ENCODE measurements at places on chromosomes 7 and 10.
A peak's percentile ranks its signal among the peaks of the same experiment; 100 is the strongest.

DNA sequence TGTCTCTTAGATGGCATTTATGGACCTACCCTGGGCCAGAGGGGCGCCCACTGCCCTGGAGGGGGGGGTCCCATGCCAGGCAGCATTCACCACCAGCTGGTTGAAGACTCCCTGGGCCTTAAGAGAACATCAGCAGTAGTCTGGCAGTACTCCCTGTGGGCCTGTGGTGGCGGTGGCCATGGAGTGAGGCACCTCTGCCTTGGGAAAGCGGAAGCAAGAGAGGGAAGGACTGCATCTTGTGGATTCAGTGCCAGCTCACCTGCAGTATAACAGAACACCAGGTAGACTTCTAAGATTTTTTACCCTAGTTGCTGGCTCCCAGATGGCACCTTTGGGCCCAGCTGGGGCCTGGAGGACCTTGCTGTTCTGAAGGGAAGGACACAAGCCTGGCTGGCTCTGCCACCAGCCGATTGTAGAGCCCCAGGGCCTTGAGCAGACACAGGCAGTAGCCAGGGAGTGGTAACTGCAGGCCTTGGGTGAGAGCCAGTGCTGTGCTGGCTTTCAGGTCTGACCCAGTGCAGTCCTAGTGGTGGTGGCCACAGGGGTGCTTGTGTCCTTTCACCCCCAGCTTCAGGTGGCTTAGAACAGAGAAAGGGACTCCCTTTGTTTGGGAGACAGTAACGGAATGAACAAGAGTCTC is 15.8 kb downstream of the PLAC9 start:
- no peak for DNase-seq

DNA sequence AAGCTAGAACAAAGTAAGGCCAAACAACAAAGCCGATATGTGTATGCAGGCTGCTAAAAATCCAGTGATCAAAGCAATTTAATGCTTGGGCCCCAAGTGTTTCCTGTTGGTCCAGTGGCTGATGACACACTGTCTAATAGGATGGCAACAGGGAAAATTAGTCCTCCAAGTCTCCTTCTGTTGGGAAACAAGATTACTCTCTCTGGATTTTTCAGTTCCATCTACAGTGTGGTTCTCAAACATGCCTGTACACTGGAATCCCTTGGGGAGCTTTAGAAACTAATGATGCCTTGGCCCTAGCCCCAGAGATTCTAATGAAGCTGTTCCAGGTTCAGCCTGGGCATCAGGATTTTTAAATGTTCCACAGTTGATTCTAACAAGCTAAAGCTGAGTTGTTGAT is 198.7 kb downstream of the AHR start:
- DNase-seq, result no peak

- DNase-seq, result no peak
These were observed 12.4 kb downstream of the CAMK2B start for GRCh38 chr7:44313016-44313415.

GRCh38 chr7:117047496-117047895 is 94.2 kb downstream of the ST7 start:
- no peak for DNase-seq

- no peak for DNase-seq
These were observed 87.1 kb downstream of the DYNC1I1 start for GRCh38 chr7:95859429-95859828.

GRCh38 chr10:86387178-86387794 is 20.7 kb upstream of the GRID1 start:
- DNase-seq, result no peak

DNA sequence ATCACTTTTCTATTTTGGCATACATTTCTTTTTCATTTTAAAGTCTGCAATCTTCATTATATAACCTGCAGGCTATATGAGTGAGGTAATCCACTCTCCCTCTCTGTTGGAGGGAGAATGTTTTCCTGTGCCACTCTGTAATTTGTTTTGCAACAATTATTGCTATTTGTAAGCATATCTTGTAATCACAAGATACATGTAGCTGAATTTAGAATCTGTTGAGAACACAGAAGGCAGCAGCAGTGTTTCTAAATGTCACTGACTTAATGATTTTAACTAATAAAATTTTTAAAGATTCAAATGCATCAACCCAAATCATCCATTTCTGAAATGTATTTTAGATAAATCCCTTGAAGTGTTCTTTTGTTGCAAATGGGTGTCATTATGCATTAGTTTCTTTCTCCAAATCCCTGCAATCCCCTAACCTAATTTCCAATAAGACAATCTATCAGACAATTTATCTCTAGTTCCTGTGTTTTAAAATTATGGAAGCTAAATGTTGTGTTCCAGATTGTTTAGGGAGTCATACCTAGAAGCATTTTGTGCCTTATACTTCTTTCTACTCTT is 19.8 kb upstream of the UMAD1 start:
- DNase-seq, result no peak

GRCh38 chr10:128067691-128068397 is 58.4 kb downstream of the MKI67 start:
- no peak for DNase-seq

- no peak for DNase-seq
These were observed 3.4 kb upstream of the SLC18A2 start for GRCh38 chr10:117237401-117237991.

DNA sequence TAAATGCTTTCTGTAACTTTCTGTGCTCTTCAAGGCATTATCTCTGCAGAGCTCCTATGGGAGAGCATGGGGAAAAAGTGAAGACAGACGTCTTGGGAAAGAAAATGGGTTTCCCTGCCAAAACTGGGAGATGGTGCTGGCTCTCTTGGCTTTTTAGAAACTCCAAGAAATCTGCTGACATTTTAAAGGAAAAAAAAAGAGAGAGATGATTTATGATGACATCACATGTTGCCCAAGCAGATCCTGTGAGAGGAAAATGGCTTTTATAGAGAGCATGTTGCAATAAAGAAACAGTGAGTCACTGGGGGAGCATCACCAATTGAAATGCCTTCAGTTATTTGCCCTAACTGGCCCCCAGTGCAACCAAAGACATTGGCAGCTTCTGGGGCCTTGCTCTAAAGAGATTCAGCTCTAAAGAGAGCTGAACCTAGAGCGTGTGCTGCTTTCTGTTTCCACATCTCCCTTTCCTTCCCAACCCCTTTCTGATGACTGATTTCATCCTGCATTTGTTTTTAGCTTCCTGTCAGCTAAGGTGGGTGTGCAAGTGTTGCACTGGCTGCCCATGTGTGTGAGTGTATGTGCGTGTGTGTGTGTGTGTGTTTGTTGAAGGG is 37.7 kb downstream of the LRMDA start:
- DNase-seq, result no peak

DNA sequence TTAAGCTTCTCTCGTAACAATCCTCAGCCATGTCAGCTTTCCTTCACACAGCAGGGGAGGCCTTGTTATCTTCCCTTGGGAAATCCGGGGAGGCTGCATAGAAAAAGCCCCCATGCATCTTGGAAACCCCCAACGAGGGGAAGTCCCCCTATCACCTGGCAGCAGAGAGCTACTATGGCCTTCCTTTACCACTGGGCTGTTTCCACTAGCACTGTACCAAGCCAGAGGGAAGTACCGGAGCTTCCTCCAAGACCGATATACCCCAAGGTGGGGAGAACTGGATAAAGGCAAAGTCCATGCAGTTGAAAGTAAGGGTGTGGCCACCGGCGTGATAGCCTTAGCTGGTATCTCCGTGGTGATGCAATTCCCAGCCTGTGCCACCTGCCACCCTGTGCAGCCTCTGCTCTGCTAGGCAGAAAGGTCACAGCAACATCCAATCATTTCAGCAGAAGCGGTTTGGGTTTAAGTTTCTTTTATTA is 4.4 kb upstream of the CLIP2 start:
- DNase-seq, result no peak

DNA sequence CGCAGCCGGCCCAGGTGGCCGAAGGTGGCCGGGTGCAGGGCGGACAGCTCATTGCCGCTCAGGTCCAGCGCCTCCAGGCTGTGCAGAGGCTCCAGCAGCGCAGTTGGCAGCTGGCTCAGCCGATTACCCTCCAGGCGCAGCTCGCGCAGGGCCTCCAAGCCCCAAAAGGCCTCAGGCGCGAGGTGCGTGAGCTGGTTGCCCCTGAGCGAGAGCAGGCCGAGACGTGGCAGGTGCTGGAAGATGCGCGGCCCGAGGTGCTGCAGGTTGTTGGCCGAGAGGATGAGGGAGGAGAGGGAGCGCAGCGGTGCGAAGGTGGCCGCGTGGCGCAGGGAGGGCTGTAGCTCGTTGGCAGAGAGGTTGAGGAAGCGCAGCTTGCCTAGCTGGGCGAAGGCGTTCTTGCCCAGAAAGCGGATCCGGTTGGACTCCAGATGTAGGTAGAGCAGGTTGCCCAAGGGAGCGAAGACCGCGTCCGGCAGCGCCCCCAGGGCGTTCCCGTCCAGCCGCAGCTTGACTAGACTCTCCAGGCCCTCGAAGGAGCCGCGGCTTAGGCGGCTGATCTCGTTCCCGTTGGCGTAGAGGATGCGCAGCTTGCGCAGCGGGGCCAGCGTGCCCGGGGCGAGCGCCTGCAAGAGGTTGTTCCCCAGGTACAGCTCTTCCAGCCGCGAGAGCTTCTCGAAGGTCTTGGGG is 923 bp downstream of the TRIL start:
- no peak for DNase-seq

- peak; percentile 54 for DNase-seq
These were observed 86.2 kb upstream of the ANLN start for GRCh38 chr7:36303202-36304098.

DNA sequence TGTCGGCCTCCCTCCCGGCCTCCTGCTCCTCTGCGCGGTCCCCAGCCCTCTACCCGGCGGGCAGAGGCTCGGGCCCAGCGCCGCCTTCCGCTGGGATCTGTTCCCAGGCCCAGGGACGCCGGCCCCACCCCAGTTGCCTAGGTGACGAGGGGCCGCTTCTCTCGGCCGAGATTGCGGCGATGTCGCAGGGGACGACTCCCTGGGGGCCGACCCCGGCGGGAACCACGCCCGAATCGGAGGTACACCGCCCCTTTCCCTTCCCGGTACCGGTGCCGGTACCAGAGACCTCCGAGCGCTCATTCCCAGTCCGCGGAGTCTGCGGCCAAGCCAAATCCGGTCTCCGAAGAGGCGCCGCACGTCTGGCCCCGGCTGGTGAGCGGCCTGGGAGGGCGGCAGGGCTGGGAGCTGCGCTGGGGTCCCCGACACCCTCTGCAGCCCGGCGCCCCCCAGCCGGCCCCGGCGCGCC is at the start of gene CABCOCO1:
Gene CABCOCO1 (plus strand): TSS at position 136 of the 466 bp plus-strand sequence. CDS start 44 bp downstream, at position 180.
- no peak for DNase-seq

DNA sequence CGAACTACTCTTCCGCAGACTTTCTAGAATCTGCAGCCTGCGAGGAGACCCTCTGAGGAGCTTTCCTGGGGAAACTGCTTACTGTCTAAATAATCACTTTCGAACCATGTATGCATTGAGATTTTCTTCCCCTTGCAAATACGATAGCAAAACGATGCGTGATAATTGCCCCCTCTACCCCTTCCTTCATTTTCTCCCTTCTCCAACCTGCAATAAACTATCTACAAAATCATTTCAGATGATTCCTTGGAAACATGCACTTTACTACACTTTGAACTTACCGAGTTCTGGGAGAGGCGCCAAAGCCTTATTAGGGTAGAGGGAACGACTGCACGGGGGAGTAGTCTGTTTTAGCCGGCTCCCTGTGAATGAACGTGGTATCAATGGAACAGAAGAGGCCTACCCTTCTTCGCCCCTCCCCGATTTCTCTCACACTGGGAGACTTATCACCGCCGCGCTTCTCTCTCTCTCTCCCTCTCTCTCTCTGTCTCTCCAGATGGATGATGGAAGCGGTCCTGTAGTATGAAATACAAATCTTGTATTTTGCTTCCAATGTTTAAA is at the start of gene FGFBP3:
Gene FGFBP3 (minus strand): TSS at position 370 of the 561 bp plus-strand sequence. CDS start 517 bp downstream, outside the sequence.
- peak; percentile 26 for DNase-seq

DNA sequence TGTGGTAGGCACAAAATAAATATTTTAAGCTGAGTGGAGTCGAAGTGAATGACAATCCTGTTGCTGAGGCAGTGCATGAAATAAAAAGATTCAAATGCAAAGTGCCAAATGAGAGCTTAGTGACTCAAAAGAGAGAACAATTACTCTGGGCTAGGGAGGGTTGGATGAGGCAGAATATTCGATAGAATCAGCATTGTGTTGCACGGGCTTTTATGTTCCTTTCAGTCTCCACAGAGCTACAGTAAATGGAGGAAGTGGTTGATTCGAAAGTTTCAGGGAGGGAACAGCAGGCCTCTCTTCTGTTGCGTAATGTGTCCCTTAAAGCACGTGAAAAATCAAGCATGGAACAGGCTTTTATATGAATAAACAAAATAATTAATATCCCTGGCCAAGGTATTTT is 599.3 kb upstream of the CELF2 start:
- no peak for DNase-seq

DNA sequence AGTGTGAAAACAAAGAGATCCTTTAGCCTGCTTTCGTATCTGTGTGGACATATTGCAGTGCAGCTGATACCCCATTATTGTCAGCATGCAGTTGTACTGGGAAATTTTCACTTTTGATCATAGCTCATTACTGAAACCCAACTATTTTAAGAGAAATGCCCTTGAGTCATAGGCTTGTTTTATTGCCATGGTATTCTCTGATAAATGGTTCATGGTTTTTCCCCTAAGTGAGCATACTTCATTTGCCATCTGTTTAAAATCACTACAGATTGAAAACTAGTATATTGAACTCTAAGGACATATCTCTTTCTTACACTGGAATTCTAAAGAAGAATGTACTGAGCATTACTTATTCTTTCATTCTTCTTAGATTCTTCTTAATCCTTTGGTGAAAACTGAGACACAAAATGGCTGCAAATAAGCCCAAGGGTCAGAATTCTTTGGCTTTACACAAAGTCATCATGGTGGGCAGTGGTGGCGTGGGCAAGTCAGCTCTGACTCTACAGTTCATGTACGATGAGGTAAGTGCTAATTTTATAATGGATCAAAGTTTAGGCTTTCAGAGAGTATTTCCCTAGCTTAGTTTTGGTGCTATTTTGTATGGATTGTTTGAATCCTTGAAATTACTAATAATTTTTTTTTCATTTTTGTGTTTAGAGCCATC is 63.0 kb downstream of the RALA start:
- DNase-seq, result no peak

GRCh38 chr7:101586078-101586905 is 42.8 kb downstream of the MYL10 start:
- no peak for DNase-seq

All from NCI-H187 treated with DMSO at 0.1 percent for 48 hours (cell line).